ENCODE measurements at places on chromosomes 1 and 21.

DNA sequence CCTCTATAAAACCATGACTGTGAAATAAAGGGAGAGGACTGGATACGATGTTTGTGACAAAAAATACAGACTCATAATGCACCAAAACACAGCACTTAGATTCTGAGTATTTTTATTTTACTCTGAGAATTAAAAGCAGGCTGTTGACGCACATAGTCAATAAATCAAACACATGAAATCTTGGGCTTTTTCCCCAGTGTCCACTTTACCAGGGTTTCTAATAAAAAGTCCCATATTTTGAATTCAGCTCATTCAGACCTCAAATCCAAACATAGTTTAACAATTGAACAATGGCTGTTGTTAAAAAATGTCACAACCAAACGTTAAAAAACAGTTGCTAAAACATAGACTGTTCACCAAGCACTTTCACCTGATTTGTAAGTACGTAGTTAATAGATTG, 553.4 kb downstream of the LTN1 start:
- no peak for DNase-seq

GRCh38 chr1:19476450-19477190, 8.7 kb downstream of the CAPZB start:
- DNase-seq = no peak

DNA sequence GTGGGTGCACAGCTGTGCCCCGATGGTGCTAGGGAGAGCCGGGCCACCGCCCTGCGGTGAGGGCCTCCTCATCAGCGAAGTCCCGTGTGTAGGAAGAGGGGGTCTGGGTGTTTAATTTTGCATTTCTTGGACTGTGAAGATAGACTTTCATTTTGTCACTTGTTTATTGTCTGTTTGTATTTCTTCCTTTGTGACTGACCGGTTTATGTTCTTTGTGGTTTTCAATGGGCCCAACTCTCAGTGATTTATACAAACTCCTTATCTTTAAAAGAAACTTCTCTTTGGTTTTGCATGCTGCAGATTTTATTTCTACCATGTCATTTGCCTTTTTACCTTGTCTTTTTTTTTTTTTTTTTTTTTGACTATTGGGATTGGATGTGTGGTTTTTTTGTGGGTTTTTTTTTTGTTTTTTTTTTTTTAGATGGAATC, 65.1 kb downstream of the COL18A1 start:
- DNase-seq = no peak

DNA sequence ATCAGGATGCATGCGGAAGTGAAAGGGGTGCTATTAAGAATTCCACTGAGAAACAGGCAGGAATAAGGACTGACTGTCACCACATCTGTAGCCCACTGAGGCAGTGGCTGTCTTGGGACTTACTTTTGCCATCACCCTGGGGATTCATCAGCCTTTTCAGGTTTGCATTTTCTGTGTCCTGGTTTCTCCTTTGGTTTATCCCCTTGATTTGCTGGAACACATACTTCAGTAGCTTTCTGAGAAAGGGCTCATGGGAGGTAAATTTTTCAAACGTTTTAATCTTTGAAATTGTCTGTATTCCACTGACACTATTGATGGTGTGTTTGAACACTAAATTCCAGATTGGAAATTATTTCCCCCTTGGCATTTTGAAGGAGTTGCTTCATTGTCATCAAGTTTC, 80.2 kb upstream of the ACTRT2 start:
- DNase-seq = no peak

DNA sequence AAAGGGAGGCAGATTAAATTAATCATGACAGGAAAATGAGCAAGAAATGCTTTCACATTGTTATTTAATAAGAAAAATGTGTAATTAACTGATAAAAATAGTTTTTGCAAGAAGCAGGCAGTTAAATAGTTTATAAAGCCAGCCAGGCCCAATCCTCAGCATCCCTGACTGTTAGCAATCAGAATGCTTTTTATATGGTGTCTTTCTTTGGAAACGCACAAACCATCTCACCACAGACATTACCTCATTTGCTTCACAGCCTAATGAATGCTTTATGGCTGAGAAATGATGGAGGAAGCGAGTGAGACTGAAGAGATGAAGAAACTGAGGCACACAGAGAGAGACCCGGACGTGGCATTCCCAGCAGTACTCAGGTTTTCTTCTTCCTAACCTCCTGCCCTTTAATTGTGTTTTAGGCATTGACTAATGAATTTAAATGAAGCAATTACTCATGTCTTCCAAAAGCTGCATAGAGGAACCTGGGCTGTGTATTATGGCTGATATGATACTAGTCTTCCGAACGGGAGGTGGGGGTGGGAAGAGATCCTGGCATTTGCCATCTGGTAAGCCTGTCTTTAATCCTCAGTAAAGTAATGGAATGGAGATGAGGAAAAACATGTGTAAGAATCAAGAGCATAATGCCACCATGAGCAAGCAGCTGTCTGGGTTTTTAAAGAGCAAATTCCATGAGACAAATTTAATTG, 116.1 kb upstream of the LMO4 start:
- no peak for DNase-seq
